ENCODE measurements at places on chromosomes 12 and 14.

- peak; percentile 84 for DNase-seq
These were observed 19.3 kb downstream of the HPD start for GRCh38 chr12:121839106-121839992.

GRCh38 chr12:102992720-102993119 lies 35.2 kb downstream of the ASCL1 start:
- DNase-seq, result no peak

DNA sequence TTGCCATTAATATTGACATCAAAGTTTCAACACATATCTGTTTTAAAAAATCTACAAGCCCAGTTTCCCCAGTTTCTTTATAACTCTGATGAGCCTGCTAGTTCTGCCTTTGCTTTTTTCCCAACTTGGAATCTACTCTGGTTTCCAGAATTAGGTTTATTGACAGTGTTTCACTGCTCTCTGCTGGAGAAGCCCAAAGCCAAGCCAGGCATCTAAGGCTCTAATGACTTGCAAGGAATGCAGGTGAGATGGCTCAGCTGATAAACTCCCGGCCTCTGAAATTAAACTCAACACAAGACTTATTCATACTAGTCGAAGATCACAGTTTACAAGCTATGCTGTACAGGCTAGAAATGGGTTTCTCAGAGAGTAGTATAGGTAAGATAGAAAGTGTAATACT lies 54.3 kb downstream of the HMGA2 start:
- DNase-seq, result no peak

DNA sequence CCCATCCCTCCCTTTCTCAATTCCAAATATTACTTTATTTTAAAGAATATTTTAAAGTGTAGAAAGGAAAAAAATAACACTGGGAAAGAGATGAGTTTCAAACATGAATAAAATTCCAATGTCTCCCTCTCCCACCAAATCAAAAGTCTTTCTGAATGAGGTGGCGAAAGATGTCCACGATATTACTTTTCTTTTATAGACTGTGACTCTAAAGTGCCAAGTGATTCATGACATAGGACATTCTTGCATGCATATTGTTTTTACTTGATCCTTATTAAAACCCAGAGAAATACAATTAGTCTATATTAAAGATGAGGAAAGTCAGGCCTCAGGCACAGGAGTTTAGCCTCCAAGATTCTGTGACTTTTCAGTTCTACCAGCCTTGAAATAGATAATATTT lies 16.0 kb upstream of the LUM start:
- DNase-seq, result no peak

GRCh38 chr12:92362785-92363184 lies 217.1 kb upstream of the BTG1 start:
- DNase-seq, result no peak

DNA sequence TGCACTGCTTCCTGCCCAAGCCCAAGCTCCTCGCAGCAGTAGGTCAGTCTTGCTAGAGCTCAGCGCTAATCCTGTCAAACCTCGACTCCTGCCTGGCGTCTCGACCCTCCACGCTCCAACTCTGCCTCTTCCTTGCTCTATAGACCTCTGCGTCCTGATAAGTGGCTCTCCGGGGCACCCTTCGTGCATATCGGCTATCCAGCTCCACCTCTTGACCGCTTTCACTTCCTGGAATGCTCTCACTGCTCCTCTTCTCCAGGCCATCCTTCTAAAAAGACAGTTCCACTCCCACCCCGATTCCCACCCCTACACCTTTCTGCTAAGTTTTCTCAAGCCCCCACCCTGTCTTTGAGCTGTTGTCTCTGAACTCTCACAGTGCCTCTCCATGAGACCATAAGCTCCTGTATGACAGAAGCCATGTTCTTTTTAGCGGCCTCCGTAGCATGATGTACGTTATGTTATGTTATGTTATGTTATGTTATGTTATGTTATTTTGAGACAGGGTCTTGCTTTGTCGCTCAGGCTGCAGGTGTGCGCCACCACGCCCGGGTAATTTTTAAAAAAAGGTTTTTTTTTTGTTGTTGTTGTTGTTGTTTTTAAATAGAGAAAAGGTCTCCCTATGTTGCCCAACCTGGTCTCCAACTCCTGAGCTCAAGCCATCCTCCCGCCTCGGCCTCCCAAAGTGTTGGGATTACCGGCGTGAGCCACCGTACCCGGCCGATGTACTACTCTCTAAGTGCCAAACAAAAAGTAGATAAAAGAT lies 601 bp downstream of the COX14 start:
- no peak for DNase-seq

DNA sequence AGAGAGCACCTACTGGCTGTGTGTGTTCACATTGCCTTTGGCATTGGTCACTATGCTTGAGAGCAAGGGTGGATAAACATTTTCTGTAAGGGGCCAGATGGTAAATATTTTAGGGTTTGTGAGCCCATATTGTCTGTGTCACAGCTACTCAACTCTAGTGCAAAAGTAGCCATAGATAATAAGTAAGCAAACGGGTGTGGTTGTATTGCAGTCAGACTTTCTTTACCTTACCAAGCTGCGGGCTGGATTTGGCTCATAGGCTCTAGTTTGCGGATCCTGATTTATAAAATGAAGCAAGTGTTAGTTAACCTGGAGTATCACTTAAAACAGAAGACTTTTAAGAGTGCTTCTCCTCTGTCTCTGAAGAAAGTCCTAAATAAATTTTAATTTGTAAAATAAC lies 169.0 kb downstream of the KICS2 start:
- DNase-seq, result no peak

DNA sequence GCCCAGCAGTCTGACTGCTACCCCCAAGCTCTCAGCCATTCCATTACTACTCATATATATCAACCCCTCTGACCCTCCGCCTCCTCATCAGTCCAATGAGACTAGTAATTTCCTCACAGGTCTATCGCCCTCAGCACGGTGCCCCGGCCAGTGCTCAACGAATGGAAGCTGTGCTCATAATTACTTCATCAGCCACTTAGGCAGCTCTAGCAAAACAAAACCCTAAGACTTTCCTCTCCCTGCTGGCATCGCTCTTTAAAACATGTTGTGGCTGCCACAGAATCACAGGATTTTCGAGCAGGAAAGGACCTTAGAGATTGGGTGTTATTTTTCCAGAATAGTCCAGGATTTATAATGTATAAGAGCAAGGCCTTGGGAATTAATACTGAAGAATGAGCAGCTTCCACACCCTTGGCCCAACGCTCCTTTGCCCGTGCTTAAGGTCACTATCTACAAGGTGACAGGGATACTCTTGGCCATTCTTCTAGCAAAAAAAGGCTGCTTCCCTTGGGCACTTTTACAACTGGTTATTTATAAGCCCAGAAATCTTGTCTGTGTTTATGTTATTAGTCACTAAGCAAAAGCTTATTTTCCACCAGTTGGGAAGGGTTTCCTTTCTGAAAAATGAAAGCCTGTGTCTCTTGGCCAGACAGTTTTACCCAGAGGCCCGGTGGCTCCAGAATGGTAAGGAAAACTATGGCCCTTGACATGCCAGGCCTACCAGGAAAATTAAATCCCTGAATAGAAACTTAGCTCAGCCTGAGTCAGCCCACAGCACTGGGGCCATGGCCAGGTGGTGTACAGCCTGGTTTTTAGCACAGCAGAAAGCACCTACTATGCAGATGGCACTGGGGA lies 47.9 kb downstream of the NUAK1 start:
- DNase-seq, result no peak

DNA sequence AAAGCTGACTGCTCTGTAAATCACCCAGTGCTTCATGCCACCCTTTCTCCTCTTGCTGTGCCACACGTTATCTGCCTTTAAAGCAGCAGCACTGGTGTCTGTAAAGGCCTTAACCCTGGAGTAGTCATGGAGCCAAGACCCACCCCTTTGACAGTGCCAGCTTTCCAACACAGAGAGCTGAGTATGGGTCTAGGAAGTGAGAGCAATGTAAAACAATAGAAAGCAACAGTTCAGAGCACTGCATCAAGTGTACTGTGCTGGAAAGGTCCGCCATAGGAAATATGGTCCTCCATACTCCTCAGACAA lies 139.5 kb downstream of the DAD1 start:
- DNase-seq, result no peak

Data from NCI-H1694 treated with DMSO at 0.1 percent for 48 hours (cell line).